ENCODE measurements at places on chromosomes 1 and 21. TPM values are rescaled to one million over a fixed set of nuclear protein-coding genes. Genes with fewer than 3 reads are reported as not detected.

The RPTN gene
- total RNA-seq: not detected

The CFAP74 gene
- not detected for total RNA-seq

The C1QTNF12 gene
- total RNA-seq: 0.92 TPM

The TRABD2B gene
- total RNA-seq: 0.14 TPM

The CGN gene
- not detected for total RNA-seq

The PGLYRP3 gene
- not detected for total RNA-seq

The CASQ2 gene
- total RNA-seq: not detected

The DOCK7 gene
- 195 TPM for total RNA-seq

The PM20D1 gene
- total RNA-seq: not detected

The LCE3E gene
- total RNA-seq: not detected

The WDR64 gene
- not detected for total RNA-seq

The NR1I3 gene
- total RNA-seq: not detected

The LCE2C gene
- not detected for total RNA-seq

The TAS1R1 gene
- total RNA-seq: not detected

The LRRC38 gene
- total RNA-seq: not detected

The SELENBP1 gene
- total RNA-seq: 14.6 TPM

The FAM177B gene
- not detected for total RNA-seq

The S100A3 gene
- 1.4 TPM for total RNA-seq

The E2F2 gene
- total RNA-seq: under 0.01 TPM

The PLEKHA6 gene
- 0.05 TPM for total RNA-seq

The VWA1 gene
- total RNA-seq: 13.1 TPM

The RXFP4 gene
- 0.30 TPM for total RNA-seq

The GNG4 gene
- total RNA-seq: 0.83 TPM

The CCDC27 gene
- not detected for total RNA-seq

The IL22RA1 gene
- not detected for total RNA-seq

Data from smooth muscle cell of the umbilical artery (primary cell).